Frontal cortex (tissue), 4 donors: ENCODE measurements at places on chromosomes 7 and 10. TPM values are rescaled to one million over a fixed set of nuclear protein-coding genes. Genes with fewer than 3 reads are reported as not detected.

The AGBL3 gene
- total RNA-seq = 8.2 TPM

The ANXA7 gene
- 25.7 TPM for total RNA-seq

The RARRES2 gene
- 6.9 TPM for total RNA-seq

The DEPP1 gene
- 4.1 TPM for total RNA-seq

- DNase-seq = no peak
These were observed 41.7 kb upstream of the DYNC1I1 start for GRCh38 chr7:95730493-95731280.

DNA sequence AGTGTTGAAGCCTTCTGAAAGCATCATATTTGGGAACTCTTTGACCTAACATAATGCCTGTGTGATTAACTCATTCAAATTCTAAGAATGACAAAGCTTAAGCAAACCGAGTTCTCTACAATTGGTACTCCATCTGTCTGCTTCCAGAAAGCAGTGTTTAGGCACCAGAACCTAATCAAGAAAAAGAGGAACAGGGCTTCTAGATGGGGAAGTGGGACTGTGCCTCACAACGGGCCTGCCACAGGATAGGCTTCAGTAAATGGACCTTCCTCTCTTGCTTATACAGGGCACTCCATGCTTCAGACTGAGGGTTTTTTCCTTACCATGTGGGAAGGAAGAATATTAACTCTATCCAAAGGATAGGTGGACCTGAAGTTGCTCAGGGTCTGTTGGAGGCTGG, 808.1 kb downstream of the XPNPEP1 start:
- DNase-seq = no peak

DNA sequence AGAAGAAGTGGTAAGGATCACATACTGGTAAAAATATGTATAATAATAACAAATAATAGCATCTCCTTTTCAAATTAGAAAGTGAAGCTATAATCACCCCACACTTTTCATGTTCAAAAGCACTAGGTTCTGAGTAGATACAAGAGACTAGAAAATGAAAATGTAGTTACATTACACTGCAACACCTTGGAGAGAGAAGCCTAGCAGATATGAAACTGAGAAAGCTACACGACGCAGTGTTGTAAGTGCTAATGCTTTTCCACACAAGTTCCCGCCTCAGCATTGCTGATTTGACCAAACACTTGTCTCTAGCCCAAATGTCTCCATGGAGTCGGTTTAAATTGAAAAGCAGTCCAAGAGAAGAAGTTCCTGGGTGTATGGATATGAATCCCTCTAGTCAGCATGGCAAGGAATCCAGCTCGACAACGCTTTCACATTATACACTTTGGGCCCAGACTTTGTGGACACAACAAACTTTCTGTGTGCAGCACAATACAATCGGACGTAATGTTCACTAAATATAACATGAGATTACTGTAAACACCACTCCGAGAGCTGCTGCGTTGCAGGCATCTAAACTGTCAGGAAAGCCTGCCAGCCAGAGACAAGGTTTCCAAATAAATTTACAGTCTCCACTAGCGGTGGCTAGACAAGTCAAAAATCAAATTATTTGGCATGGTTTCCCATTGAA, 1.7 kb downstream of the PDE1C start:
- DNase-seq = no peak

DNA sequence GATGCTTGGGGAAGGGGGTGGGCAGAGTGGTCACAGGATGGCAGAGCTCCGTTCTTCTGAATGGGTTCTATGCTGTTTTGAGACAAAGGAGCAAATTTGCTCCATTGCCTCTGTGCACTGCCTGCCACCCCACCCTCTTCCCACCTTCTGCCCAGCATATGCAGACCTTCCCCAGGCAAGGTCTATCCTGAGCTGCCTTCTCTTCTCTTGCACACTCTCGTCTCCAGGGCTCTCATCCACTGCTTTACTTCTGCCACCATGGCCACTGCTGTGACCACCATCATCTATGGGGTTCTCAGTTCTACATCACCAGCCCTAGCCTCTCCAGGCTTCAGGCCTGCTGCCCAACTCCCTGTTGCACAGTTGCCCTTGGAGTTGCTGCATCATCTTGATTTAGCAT, 230.4 kb downstream of the TMEM178B start:
- DNase-seq = no peak

GRCh38 chr10:76405922-76406321, 974.5 kb downstream of the LRMDA start:
- no peak for DNase-seq

DNA sequence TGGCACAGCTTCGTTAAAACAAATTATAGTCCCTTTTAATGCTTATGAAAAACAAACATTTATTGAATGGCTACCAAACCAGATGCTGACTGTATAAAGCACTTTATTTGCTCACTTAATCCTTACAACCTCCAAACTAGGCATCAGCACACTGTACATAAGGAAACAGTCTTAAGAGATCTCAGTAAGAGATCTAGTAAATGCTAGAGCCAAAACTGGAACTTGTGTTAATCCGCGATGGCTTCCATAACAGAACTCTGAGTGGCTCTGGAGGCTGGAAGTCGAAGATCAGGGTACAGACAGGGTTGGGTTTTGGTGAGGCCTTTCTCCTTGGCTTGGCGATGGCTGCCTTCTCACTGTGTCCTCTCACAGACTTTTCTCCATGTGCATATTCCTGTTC, 27.0 kb downstream of the PDZD8 start:
- DNase-seq = no peak

DNA sequence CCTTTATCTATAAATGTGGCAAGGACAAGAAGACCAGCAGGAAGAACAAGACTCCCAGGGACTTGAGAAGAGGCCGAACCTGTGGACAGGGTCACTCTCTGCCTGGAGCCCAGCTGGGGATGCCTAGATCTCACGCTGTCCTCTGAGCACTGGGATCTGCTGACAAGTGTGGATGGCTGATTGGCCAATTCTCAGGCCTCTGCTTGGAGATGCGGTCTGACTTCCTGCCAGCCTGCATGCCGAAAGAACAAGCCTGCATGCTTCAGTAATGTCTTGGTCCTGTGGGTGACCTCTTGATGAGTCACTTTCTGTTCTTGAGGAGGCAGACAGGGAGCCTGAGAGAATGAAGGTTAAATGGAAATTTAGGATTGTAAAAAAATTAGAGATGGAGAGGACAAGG, 84.7 kb downstream of the TMEM178B start:
- DNase-seq = no peak

DNA sequence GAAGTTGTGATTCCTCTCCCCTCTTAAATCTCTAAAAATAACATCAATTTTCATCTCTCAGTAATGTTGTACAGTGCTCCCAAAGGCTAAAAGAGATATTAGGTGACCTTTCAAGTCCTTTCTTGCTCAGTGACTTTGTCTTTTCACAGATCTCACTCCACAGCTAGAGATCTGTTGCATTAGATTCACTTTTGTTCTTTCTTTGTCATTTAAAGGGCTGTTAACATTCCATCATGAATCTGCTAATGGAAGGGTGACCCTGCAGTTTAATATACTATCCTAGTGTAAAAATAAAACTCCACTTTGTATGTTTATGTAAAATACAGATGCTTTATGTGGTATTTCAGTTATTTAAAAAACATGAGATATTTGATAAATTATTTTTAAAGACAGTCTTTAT, 30.5 kb downstream of the GNAI1 start:
- DNase-seq = no peak

DNA sequence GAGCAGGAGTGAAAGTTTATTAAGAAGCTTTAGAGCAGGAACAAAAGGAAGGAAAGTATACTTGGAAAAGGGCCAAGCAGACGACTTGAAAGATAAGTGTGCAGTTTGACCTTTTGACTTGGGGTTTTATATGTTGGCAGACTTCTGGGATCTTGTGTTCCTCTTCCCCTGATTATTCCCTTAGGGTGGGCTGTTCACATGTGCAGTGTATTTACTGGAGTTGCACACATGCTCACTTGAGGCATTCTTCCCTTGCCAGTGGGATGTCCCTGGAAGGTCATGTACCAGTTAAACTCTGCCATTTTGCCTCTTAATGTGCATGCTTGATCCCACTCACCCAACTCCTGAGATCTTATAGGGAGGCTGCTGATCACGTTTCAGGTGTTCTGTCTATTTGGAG, 23.4 kb upstream of the ARHGAP12 start:
- no peak for DNase-seq

GRCh38 chr10:22992075-22992474, 64.2 kb downstream of the ARMC3 start:
- no peak for DNase-seq

DNA sequence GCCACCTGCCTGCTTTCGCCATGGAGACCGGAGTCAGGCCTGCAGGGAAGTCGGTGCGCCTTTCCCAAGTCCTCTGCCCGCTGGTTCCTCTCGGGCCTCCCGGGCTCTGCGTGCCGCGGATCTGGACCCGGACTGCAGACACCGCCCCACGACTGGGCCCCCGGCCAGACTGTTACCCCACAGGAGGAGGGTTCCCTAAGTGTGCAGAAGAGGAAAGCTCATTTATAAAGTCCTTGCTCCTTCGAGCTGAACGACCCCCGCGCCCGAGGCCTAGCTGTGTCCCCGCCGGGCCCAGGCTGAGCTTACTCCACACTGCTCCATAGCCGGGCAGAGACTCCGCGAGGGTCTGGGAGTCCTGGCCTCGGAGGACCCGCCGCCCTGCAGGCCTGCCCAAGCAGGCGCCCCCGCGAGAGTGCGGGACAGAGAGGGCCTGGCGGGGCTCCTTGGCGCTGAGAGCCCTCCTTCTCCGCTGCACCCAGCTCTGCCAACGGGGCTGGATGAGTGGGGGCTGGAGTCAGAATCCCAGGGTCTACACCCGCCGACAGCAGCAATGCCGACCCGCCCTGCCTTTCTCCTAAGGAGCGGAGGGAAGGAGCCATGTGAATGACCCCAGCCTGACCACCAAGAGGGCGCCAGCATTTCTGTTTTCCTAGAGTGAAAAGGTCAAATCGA, 8.3 kb downstream of the EN2 start:
- DNase-seq = no peak

GRCh38 chr7:155276800-155277375, 20.8 kb upstream of the INSIG1 start:
- DNase-seq = no peak

DNA sequence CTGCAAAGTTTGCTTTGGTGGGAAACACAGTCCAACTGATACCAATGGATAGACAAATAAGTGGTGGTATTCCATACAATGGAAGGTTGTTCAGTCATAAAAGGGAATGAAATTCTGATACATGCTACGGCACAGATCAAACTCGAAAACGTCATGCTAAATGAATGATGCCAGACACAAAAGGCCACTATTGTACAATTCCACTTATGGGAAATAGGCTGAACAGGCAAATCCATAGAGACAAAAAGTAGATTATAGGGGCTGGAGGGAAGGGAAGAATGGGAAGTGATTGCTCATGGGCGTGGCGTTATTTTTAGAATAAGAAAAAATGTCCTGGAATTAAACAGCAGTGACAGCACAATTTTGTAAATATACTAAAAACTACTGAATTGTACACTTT, 66.0 kb upstream of the FOXK1 start:
- DNase-seq = no peak

GRCh38 chr7:84822941-84823510, 363.8 kb downstream of the SEMA3D start:
- DNase-seq = no peak

GRCh38 chr10:72682638-72683037, 9.3 kb upstream of the MCU start:
- DNase-seq = no peak

- DNase-seq = no peak
These were observed 520.2 kb downstream of the DNAJB6 start for GRCh38 chr7:157856873-157857577.

DNA sequence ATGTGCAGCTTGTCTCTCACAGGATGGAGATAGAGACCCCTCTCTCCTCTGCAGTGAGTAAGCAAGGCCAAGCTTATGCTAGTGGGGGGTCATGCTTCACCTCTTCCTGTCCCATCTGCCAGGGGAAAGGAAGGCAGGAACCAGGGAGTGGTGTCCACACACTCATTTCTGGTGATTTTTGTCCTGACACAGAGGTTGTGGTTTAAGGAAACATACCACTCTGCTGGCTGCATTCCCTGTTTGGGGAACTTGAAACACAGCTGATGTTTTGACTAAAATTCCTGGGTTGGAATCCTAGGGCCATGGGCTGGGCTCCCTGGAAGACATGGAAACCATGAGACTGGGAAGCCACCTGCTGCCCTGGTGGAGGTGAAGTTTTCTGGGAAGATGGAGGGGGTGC, 21.4 kb downstream of the C10orf120 start:
- no peak for DNase-seq

- DNase-seq = no peak
These were observed 53.6 kb downstream of the KAT6B start for GRCh38 chr10:74880041-74880440.

DNA sequence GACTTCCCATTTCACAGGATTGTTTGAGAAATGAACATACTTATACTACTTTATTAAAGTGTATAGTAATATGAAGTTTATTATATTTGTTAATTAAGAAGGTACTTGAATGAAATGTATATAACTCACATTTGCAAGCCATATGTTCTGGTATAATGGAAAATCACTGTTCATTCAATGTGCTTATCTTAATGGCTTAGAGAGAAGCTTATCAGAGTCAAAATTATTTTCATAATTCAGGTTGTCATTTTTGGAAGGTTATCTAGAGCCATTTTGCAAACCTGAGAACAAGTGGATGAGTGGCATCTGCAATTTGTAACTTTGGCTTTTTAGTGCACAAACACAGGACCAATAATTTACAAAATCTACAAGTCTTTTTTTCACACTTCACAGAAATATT, 621.0 kb downstream of the ARL4A start:
- DNase-seq = no peak

- no peak for DNase-seq
These were observed 650.4 kb downstream of the NXPH1 start for GRCh38 chr7:9083837-9084236.
